Activated CD8-positive, alpha-beta memory T cell treated with anti-CD3 and anti-CD28 coated beads, Interleukin-2, amount 50 U/mL, for 4 hours (primary cell): ENCODE measurements at places on chromosomes 2 and 18.

GRCh38 chr2:105425936-105426625, 27.2 kb upstream of the FHL2 start:
- DNase-seq, result no peak

GRCh38 chr2:139685090-139685983, 905.1 kb upstream of the NXPH2 start:
- no peak for DNase-seq

DNA sequence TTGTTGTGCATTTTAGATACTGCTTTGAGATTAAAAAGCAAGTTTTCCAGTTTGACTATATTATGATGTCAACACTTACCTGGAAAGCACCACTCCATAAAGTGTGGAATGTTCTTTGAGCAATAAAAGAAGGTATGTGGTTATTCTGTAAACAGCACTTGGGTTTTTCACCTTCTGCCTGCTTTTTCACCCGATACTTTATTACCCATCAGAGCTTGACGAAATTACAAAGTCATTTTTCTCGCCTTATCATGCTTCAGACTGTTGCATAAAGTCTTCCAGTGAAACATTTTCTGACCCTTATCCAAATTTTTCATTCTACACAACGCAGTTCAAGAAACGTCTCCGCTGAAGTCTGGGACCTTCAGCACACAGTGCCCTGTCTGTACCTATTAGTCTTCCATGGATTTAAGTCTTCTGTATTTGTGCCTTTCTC, 25.2 kb downstream of the CAB39 start:
- no peak for DNase-seq

DNA sequence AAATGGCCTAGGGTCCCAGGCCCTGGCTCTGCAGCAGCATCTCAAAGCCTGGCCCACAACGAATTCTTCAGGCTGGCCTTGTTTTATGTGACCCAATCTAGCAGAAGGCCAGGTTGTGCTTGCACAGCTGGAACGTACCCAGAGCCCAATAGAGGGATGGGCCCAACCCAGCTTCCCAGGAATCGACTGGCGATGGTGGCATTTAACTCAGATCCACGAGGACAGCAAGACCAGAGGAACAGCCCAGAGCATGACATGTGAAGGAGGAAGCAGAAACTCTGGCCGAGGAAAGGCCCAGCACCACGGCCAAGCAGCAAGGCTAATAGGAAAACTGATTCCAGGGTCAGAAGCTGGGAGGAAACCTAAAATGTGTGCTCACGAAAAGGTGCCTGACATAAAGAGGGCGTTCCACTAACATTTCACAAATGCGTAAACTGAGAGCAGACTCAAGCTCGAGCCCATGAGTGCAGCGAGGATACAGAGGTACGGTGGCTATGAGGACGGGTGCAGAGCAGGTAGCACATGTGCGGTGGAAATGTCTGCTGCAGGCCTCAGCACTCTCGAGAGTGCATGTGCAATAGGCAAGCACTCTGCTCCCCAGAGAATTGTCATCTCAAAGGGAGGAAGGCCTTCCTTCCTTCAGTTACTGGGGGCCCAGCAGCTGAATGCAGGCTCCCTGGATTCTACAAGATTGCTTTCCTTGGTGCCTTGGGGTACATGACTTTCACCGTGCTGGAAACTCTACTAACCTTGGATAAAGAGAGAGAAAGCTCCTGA, 156.9 kb upstream of the GLI2 start:
- no peak for DNase-seq
